Renal cortical epithelial cell (primary cell): ENCODE measurements at places on chromosomes 7 and 10. TPM values are rescaled to one million over a fixed set of nuclear protein-coding genes. Genes with fewer than 3 reads are reported as not detected.

Gene COX19
- 3.5 and 10.0 TPM in 2 replicates for total RNA-seq

Gene OPN4
- total RNA-seq = not detected in 2 replicates

Gene ADAM12
- 19.4 and 26.2 TPM in 2 replicates for total RNA-seq

Gene MYH16
- 0.05 and 1.4 TPM in 2 replicates for total RNA-seq

Gene GPRIN2
- 29.2 and 30.4 TPM in 2 replicates for total RNA-seq

GRCh38 chr7:115226410-115226809 lies 304.5 kb downstream of the MDFIC start:
- DNase-seq = no peak

Gene NEUROD6
- total RNA-seq = not detected in 2 replicates

GRCh38 chr10:104300736-104301292 lies 31.8 kb downstream of the GSTO2 start:
- DNase-seq = peak; percentile 95

- peak; percentile 58 for DNase-seq
These were observed at the start of gene SVIL for GRCh38 chr10:29634764-29635625. Gene SVIL, minus strand, starts transcription at chr10:29634971. Its CDS starts 79,913 bp downstream, at chr10:29555058.

DNA sequence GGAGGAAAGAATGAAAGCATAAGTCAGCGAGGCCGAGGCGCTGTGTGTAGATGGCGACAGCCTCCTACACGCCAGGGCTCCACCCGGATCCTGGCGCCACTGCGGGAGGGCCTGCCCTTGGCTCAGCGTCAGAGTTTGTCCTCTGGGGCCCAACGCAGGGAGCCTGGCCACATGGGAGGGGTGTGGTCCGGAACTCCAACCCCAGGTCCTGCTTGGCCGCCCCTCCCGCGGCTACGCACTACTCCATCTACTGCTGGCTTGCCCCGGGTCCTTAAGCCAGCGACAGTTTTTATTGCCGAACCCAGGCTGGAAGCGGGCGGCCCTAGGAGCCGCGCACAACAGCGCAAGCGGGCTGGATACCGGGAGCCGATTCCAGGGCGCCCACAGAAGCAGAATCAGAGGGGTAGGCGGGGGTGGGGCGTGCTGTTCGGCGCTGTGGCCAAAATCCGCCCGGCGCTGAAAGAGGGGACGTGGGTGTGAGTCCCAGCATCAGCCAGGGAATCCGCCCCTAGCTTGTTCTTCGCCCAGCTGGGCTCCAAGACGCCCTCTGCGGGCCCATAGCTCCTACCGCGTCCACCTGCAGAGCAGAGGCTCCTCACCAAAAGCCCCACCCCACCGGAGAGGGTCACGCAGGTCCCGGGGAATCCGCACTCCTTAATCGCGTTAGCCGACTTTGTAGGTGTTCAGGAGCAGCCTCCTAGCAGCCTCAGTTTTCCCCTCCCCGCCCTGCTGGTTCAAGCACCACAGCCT lies 4.5 kb downstream of the KAZALD1 start:
- peak; percentile 41 for DNase-seq

GRCh38 chr10:45453639-45454255 lies 79.7 kb downstream of the ALOX5 start:
- no peak for DNase-seq

Gene TMEM213
- total RNA-seq = 1.2 TPM in 1 of 2 replicates, not detected in the other

Gene ADCYAP1R1
- total RNA-seq = not detected in 2 replicates

DNA sequence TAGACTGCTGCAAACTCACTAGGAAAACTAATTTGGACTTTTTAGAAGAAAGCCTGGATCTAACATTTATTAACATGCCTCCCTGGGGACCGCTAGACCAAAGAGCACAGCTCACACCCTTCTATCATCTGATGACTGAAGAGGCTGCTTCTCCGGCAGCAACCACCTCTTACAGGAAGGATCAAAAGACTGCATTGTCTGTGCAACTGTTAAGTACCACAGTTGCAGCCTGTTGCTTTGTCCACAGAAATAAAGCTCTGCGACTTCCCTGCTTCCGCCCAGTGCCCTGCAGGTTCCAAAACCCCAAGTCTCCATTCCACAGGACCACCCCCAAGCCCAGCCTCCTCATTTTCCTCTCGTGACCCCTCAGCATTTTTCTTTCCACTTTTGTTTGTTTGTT lies 14.0 kb upstream of the PODXL start:
- DNase-seq = no peak

Gene EPDR1
- total RNA-seq = 83.4 and 90.1 TPM in 2 replicates

DNA sequence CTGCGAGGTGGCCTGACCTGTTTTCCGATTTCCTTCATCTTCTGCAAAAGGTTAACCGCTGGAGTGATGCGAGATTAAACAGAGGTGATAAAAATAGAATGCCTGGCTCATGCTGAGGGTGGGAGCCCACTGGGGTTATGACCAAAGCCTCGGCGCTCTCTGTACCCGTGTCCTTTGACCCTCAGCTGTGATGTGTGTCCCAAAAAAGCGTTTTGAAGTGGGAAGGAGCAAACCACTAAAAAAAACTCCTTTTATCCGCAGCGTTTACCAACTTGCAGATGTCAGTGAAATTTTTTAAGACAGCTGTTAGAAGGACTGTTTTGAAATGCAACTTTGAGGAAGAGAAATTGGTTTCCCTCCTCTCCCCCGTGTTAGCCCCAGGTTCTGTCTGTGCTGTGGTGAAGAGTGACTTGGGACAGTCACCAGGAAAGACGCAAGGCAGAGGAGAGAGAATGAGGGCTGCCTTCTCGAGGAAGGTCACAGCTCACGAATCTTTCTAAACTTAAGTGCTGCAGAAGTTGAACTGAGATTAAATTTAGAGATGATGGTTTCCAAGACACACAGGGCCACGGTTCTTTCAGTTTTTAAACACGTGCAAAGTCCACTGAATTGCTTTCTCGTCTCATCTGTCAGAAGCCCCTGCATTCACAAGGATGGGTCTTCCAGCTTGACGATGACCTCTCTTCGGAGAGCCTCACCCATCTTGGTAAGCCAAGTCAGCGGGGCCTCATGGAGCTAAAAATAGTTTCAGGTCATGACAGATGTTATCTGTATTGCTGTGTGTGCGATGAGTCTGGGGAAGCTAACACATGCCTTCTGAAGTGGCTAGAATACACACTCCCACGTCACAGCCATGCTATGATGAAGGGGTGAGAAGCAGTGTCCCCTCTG lies 27.6 kb downstream of the AMZ1 start:
- no peak for DNase-seq

GRCh38 chr7:131574741-131575140 lies 18.3 kb upstream of the PODXL start:
- no peak for DNase-seq

DNA sequence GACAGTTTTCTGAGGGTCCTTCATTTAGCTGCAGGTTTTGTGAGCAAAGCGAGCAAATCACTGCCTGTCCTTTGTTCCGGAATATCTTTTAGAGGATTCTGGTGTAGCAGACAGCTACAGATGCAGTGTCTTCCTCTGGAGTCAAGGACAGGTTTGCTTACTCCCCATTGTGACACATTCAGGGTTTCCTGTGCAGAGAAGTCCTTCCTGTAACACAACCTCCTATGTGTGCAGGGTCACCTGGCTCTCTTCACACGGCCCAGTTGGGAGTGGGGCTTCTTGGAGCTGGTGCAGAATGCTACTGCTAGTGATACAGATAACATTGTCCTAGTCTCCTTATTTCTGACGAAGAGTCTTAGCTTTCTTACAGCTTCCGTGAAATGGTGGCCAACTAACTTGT lies 47.9 kb downstream of the RBM33 start:
- DNase-seq = no peak

GRCh38 chr10:79184145-79184625 lies 115.4 kb downstream of the ZMIZ1 start:
- DNase-seq = peak; percentile 93

DNA sequence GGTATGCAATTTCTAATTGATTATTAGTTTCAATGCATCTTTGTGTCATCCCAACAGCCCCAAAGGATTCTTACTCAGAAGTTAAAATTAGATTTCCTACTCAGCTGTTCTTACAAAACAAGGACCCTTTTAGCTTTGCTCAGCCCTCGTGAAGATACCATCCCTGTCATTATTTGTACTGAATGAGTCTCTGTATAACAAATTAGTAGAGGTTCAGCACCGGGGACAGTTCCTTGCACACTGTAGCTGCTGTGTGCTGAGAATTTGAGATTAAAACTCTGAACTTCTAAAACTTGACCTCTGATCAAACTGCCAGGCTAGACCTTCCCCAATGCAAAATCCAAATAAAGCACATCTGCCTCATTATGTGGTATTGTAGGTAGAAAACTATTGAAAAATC lies 299.1 kb downstream of the LHFPL3 start:
- peak; percentile 32 for DNase-seq

GRCh38 chr10:128047991-128048818 lies 78.0 kb downstream of the MKI67 start:
- DNase-seq = peak; percentile 58

DNA sequence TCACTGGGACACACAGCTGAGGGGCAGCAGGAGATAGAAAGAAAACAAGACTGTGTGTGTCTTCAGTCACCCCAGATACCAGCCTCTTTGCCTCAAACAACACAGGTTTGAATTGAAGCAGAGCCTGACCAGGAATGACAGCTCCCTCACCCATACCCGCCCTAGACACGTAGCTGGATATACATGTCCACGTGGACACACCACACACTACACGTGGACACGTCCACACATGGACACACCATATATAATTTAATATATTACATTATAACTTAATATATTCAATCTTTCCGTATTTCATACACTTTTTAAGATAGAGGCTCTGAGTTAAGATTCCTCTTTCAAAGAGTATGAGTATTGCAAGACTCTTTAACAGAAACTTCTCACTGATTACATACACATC lies 11.3 kb downstream of the GDF2 start:
- DNase-seq = no peak

- DNase-seq = peak; percentile 97
These were observed 722.6 kb downstream of the GRID1 start for GRCh38 chr10:85643845-85644525.

DNA sequence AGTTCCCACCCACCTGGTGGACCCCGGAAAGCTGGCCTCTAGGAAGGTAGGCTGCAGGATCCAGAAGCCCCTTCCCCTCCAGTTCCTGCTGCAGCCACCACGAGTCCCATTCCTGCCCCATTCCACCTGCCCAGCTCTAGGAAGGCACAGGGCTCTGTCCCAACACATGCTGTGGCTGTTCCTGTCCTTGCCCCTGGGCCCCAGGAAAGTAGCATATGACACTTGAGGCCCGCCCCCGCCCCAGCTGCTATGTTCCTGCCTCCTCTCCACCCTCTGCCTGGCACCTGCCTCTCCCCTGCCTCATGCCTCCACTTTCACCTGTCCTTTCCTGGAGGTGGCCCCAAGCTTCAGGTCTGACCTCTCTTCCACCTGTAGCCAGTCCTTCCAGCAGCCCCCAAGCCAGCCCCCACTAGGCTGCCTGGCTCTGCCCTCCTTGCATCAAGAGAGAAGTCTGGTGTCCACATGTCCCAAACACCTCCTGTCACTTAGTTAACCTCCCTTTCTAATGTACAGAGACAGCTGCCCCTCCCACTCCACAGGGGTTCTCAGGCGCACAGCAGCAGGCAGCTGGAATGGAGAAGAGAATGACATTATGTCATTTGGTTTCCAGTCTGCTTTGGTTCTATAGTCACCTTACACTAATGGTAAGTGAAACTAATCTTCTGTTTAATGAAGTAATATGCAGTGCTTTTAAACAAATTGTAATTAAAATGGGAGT lies 22.7 kb downstream of the YKT6 start:
- DNase-seq = no peak

Gene SORCS1
- under 0.01 TPM in 1 of 2 replicates, not detected in the other for total RNA-seq

DNA sequence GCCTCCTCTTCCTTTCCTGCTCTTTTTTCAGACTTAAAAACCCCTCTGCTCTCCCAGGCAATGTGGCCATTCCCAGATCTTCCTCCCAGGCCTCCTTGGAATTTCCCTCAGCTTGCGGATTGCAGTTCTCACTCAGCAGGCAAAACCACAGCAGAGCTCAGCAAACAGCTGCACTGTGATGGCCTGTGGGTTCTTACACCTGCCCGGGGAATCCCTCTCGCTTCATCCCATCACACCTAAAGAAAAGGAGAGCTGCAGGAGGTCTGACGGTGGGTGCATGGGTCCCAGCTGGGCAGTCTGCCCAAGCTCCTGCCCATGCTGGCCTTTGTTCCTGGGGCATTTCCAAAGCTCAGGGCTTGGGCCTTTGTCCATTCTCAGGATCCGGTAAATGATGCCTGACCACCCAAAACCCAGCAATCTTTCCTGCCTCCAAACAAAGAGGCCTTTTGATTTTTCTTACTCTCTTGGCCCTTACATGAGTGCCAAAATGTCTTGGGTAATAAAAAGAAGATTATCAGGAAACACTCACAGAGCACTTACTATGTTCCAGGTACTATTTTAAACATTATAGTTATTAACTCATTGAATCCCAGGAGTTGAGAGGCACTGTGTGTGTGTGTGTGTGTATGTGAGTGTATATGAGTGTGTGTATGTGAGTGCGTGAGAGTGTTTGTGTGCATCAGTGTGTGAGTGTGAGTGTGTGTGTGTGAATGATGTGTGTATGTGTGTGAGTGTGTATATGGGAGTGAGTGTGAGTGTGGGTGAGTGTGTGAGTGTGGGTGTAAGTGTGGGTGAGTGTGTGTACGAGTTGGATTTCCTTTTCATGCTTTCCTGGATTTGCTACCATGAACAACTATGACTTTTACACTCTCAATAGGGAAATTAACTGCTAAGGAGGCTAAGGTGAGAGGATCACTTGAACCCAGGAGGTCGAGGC lies 64.5 kb upstream of the PODXL start:
- DNase-seq = peak; percentile 5
